ENCODE measurements at places on chromosomes 1 and 21.

GRCh38 chr1:155934936-155935590, 850 bp upstream of the KHDC4 start:
- peaks cover 23% of the 10 kb centered on the region for H3K36me3 ChIP-seq
- H3K27me3 ChIP-seq = no peaks in the 10 kb centered on the region
- DNase-seq = no peak

- no peak overlapping the region for H3K27ac ChIP-seq
- H3K4me3 ChIP-seq = no peak overlapping the region
- H3K27me3 ChIP-seq = no peaks in the 10 kb centered on the region
Observed at GRCh38 chr1:60113596-60113995, 40.0 kb upstream of the C1orf87 start.

- H3K4me1 ChIP-seq = no peaks in the 10 kb centered on the region
- no peak overlapping the region for H3K27ac ChIP-seq
- no peak overlapping the region for H3K4me3 ChIP-seq
- H3K27me3 ChIP-seq = no peaks in the 10 kb centered on the region
Observed at GRCh38 chr1:228976316-228976715, 241.0 kb downstream of the RHOU start.

DNA sequence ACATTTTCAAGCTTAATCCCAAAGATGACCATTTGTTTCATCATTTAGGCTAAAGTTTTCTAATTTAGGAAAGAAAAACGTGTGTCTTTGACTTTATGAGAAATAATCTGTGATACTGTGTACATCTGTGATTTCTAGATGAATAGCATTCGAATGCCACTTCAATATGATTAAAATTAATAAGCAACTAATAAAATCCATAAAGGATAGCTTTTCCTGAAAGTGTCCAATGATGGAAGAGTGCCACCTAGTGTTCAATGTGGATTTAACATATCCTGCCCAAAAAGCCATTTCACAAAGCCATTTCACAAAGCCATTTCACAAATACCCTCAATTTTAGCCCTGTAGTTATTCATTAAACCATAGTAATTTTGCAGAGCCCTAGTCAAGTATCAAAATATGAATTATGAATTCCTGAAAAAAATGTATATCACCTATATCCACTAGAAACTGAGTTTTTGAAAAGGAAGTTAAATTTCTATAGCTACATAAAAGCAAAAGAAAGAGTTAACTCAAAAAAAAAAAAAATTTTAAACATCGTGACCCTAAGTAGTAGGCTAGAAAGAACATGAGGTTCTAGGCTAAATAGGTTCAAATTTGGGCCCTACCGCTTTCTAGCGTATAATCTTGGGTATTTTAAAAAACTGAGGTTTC, 19.1 kb downstream of the NME7 start:
- peak; percentile 68 for DNase-seq
- no peak overlapping the region for H3K4me3 ChIP-seq
- H3K4me1 ChIP-seq = no peaks in the 10 kb centered on the region
- no peaks in the 10 kb centered on the region for H3K36me3 ChIP-seq
- H3K27me3 ChIP-seq = no peaks in the 10 kb centered on the region

- H3K36me3 ChIP-seq = no peaks in the 10 kb centered on the region
- no peak overlapping the region for H3K27ac ChIP-seq
- H3K4me3 ChIP-seq = no peak overlapping the region
- DNase-seq = no peak
- no peaks in the 10 kb centered on the region for H3K27me3 ChIP-seq
Observed at GRCh38 chr1:213054733-213055591, 3.9 kb downstream of the RPS6KC1 start.

GRCh38 chr1:219699870-219700269, 87.0 kb upstream of the ZC3H11B start:
- H3K36me3 ChIP-seq = no peaks in the 10 kb centered on the region
- H3K4me1 ChIP-seq = no peaks in the 10 kb centered on the region
- no peak overlapping the region for H3K4me3 ChIP-seq
- H3K27ac ChIP-seq = no peak overlapping the region
- no peaks in the 10 kb centered on the region for H3K27me3 ChIP-seq

GRCh38 chr1:71561206-71561605, 480.4 kb upstream of the ZRANB2 start:
- no peak overlapping the region for H3K27ac ChIP-seq
- H3K4me1 ChIP-seq = no peaks in the 10 kb centered on the region
- no peaks in the 10 kb centered on the region for H3K36me3 ChIP-seq
- DNase-seq = no peak
- no peaks in the 10 kb centered on the region for H3K27me3 ChIP-seq
- H3K4me3 ChIP-seq = no peak overlapping the region

GRCh38 chr1:21537932-21538630, 28.9 kb downstream of the ALPL start:
- no peak overlapping the region for H3K4me3 ChIP-seq
- peaks cover 8% of the 10 kb centered on the region for H3K27me3 ChIP-seq
- H3K4me1 ChIP-seq = peaks cover 10% of the 10 kb centered on the region

- no peak overlapping the region for H3K27ac ChIP-seq
- no peak for DNase-seq
- no peak overlapping the region for H3K4me3 ChIP-seq
Observed at GRCh38 chr1:18939398-18940302, 16.8 kb downstream of the IFFO2 start.

DNA sequence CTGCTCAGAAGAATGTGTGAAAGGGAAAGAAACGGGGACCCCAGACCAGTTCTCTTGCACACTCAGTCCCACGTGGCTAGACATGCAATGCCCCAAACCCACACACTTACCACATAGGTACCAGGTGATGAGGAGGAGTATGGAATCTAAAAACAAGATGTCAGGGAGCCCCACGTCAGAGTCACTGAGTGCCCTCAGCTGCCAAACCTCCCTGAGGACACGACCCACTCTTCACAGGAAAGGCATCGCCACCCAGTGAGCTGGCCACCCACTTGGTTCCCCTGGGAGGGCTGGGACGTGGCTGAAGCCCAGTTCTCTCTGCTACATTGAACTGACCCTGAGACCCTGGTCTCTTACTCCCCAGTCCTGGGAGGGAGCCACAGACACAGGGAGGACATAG, 41.4 kb downstream of the MRPL37 start:
- no peaks in the 10 kb centered on the region for H3K4me1 ChIP-seq
- H3K27me3 ChIP-seq = no peaks in the 10 kb centered on the region
- DNase-seq = no peak

DNA sequence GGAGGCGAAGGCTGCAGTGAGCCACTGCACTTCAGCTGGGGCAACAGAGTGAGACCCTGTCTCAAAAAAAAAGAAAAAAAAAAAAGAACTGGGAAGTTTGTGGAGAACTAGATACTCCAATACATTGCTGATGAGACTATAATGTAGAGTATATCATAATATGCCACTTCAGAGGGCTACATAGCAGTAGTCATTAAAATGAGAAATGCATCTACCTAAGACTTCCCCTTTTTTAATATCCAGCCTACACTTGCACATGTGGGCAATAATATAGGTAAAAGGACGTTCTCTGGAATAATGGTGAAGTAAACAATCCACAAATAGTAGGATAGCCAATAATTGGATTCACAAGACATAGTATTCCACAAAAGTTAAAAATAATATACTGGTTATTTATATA, 311.0 kb downstream of the HLX start:
- H3K4me3 ChIP-seq = no peak overlapping the region
- DNase-seq = no peak
- no peaks in the 10 kb centered on the region for H3K36me3 ChIP-seq
- H3K4me1 ChIP-seq = no peaks in the 10 kb centered on the region
- no peaks in the 10 kb centered on the region for H3K27me3 ChIP-seq
- no peak overlapping the region for H3K27ac ChIP-seq

DNA sequence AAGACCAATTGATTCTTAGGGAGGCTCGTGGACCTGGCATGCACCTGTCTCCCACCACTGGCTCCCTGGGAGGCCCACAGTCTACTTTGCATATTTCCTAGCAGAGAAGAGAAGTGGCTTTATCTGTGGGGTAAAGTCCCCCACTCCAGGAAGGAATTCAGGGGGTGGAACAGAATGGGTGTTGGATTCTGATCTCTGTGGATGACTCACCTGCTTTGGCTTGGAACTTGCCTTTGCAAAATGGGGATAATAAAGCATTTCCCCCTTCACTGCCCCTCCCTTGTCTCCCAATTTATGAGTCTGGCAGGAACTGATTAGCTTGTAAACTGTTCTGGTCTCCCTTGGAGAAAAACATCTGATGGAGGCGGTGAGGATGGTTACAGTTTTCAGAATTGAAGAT, 21.2 kb upstream of the OTUD3 start:
- no peaks in the 10 kb centered on the region for H3K36me3 ChIP-seq
- no peaks in the 10 kb centered on the region for H3K4me1 ChIP-seq
- peaks cover 5% of the 10 kb centered on the region for H3K27me3 ChIP-seq

DNA sequence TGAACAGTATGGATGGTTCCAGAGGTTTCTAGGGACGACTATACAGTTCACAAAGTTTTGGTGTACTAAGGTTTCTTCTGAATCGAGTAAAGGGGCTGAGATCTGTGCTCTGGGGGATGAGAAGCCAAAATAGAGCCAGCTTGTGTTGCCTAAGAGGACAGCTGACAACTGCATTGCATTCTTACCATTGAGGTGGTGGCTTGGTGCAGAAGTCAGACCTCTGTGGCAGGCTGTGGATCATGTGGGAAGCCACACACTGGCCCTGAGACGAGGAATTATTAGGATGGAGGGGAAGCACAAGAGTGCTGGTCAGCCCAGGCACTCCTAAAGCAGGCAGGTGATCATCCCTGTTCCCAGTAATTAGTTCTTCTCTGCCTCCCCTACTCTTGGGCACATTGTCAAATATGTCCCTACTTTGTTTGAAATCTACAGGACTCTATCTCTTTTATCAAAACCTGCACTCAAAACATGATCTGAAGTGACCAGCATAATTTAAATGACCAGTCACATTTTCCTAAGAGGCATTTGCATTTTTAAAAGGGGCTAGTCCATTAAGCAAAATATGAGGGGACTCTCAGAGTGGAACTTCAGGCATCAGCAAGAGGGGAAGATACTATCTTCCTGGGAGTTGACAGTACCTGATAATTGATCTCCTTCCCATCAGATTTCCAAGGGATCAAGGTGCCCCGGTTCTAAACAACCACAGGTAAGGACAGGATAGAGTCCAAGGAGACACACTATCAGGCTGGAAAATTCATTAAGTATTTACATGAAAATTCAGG, at the start of gene FCRLB:
FCRLB (plus strand) TSS at position 589 of the 782 bp plus-strand sequence. CDS start 1,129 bp downstream, outside the sequence.
- H3K27ac ChIP-seq = no peak within 1 kb of the TSS
- H3K4me3 ChIP-seq = no peak within 1 kb of the TSS
- peaks cover 61% of the 10 kb centered on the region for H3K4me1 ChIP-seq

- no peak for DNase-seq
- no peaks in the 10 kb centered on the region for H3K4me1 ChIP-seq
- no peak overlapping the region for H3K27ac ChIP-seq
- no peak overlapping the region for H3K4me3 ChIP-seq
- H3K36me3 ChIP-seq = peaks cover 20% of the 10 kb centered on the region
Observed at GRCh38 chr1:168007691-168008090, 70.8 kb upstream of the MPC2 start.

GRCh38 chr1:63590166-63590560, 3.0 kb upstream of the PGM1 start:
- H3K27me3 ChIP-seq = no peaks in the 10 kb centered on the region
- no peak overlapping the region for H3K4me3 ChIP-seq
- H3K36me3 ChIP-seq = no peaks in the 10 kb centered on the region
- DNase-seq = no peak
- H3K27ac ChIP-seq = no peak overlapping the region
- peaks cover 9% of the 10 kb centered on the region for H3K4me1 ChIP-seq

DNA sequence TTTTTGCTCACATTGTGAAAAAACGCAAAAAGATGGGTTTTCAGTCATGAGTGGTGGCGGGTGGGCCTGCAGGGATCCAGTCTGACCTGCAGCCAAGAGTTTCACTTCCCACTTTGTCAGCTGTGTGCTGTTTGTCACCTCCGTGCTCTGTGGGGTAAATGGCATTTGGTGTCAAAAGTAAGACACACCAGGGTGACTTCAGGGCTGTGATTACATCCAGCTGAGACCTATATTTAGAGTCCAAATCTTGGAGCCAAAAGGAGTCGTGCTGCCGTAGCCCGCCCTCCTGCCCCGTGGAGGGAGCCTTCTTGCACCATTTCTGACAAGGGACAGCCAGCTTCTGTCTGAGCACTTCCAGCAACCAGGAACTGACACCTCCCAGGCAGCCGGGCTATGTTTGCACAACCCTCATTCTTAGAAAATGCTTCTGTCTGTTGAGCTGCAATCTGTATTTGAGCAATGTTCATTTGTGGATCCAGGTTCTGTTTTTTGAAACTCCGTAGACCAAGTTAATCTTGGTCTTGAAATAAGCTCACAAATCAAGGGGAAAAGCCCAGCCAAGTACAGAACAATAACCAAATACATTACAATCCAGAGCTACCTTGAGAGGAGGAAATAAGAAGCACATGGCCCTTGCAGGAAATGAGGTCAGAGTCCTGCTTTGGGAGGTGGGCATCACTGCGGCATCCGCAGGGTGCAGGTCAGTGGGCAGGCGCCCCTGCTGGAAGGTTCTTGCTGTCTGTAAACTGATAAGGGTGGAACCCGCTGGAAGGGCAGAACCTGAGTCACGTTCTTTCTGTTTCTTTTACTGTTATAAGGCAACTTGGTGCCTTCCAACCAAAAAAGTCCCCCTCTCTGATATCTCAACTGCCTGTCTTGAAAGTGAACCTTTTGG, 14.4 kb downstream of the ABCG1 start:
- no peaks in the 10 kb centered on the region for H3K27me3 ChIP-seq
- H3K4me1 ChIP-seq = peaks cover 78% of the 10 kb centered on the region
- H3K27ac ChIP-seq = peak overlapping the region; percentile 93
- peaks cover 9% of the 10 kb centered on the region for H3K36me3 ChIP-seq

GRCh38 chr1:62476525-62477219, 39.8 kb downstream of the USP1 start:
- peaks cover 5% of the 10 kb centered on the region for H3K36me3 ChIP-seq
- no peak overlapping the region for H3K4me3 ChIP-seq
- no peaks in the 10 kb centered on the region for H3K27me3 ChIP-seq
- DNase-seq = no peak

DNA sequence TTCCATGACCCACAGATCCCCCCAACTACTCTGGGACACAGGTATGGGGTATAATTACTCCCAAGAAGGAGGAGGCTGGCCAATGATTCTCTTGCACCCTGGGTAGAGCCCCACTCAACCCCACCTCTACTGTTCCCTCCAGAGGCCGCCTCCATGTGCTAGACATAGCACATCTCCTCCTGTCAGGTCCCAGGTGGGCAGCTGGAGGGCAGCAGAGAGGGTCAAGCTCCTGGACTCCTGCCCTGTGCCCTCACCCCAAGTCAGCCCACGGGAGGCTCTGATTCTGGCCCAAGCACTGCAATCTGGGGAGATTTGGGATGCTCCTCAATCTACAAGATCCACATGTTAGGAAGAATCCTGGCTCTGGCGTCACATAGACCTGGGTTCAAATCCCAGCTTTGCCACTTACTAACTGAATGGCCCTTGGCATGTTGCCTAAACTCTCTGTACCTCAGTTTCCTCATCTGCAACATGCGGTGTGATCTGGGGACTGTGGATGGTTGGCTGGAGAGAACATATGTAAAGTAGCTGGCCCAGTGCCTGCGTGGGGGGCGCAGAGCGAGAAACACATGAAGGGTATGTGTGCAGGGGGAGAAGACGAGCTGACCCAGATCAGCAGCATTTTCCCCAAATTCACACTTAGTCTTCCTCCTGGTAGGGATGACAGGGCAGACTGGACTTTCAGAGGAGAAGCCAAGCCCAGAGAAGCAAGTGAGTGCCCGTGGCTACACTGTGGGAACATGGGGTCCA, 23.2 kb downstream of the TNNT2 start:
- no peak overlapping the region for H3K27ac ChIP-seq
- no peaks in the 10 kb centered on the region for H3K27me3 ChIP-seq
- no peak for DNase-seq
- no peaks in the 10 kb centered on the region for H3K4me1 ChIP-seq
- H3K36me3 ChIP-seq = no peaks in the 10 kb centered on the region
- no peak overlapping the region for H3K4me3 ChIP-seq

GRCh38 chr1:160522622-160523345, at the start of gene SLAMF6:
Gene SLAMF6 (minus strand): TSS chr1:160523255. CDS start chr1:160523192, 63 bp downstream.
- H3K36me3 ChIP-seq = no peaks in the 10 kb centered on the region
- DNase-seq = peak; percentile 69
- no peaks in the 10 kb centered on the region for H3K27me3 ChIP-seq
- H3K4me1 ChIP-seq = peaks cover 37% of the 10 kb centered on the region
